Posterior vena cava (tissue), 2 donors: ENCODE measurements at places on chromosomes 12 and 14.
A peak's percentile ranks its signal among the peaks of the same experiment; 100 is the strongest.

DNA sequence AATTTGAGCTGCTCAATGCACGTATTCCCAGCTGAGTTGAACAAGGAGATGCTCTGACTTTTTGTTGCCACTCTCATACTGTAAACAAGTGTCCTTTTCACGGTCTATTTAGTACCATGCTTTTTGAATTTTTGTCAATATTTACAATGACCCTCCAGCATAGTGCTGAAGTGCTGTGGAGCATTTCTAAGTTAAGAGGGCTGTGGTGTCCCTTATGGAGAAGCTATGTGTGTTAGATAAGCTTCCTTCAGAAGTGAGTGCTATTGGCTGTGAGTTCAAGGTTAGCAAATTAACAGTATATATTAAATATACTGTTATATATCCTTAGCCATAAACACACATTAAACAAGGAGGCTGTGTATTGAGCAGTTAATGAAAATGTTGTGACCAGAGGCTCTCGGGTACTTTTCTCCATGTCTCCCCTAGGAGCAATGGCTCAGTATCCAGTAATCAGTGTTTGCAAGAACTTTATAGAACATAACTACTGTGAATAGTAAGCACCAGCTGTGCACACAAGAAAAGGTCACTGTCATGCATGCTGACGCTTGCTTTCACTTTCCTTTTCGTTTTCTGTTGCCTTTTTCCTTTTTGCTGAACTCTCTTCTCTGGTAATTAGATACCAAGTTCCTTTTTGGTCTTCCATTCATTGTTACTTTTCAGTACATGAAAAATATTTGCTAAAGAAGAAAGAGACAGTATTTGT, 187.2 kb upstream of the NEDD1 start:
- DNase-seq: no peak

- no peak for DNase-seq
Observed at GRCh38 chr12:80938397-80938796, 663 bp upstream of the LIN7A start.

- no peak for DNase-seq
Observed at GRCh38 chr14:59601056-59601455, 24.4 kb upstream of the CCDC175 start.

- DNase-seq: no peak
Observed at GRCh38 chr14:69378274-69378673, 19.8 kb downstream of the ERH start.

DNA sequence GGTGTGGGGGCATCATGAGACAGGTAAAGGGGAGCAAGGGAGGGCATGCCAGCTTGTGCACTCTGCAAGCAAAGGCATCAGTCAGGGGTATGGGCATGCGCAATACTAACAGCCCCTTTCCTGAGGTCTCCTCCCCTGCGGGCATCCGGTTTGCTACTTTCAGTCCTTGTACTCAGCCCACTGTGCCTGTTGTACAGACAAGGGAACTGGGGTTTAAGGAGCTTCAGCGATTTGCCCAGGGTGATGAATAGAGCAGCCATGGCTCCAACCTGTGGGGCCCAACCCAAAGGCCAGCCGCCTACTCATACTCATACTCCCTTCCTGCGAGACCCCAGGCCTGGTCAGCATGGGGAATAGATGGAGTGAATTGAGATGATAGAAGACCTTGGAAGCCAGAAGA, 66.7 kb downstream of the GALNT16 start:
- peak; percentile 40 for DNase-seq

GRCh38 chr14:68342216-68342763, 450.6 kb downstream of the ZFP36L1 start:
- DNase-seq: no peak

DNA sequence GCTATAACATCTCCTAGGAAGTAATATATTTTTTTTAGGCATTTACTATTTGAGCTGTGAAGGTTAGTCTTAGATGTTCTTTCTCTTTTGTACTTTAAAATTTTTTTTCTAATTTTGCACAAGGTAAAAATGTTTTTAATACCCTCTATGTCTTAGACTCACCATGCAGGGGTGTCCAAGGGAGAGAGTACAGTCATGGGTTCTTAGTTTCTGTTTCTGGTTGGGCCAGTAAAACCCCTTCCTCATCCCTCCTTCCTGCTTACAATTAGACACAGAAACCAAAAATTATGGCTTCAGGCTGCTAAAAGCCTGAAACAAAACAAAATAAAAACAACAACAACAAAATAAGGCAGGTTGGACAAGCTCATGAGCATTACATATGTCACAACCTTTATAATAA, 193.0 kb downstream of the SYT1 start:
- no peak for DNase-seq

GRCh38 chr14:71539650-71540285, 392.5 kb upstream of the RGS6 start:
- no peak for DNase-seq

DNA sequence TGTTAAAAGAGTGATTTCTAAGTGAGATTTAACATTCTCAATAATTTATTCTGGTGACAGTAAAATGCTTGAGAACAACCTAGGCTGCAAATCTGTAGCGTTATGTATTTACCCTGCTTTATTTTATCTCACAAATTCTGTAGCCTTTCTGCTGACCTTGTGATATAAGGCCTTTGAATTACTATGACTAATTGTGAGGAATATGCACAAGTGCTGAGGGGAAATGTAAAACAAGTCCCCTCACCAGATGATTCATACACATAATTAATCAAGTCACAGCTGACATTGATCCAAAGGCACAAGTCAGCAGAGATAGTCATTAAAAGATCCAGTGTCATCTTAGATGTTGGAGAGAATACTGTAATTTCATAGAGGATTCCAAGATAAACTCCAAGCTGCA, 992.7 kb upstream of the USP15 start:
- no peak for DNase-seq

GRCh38 chr14:63401646-63402045, 82.9 kb upstream of the GPHB5 start:
- DNase-seq: no peak

DNA sequence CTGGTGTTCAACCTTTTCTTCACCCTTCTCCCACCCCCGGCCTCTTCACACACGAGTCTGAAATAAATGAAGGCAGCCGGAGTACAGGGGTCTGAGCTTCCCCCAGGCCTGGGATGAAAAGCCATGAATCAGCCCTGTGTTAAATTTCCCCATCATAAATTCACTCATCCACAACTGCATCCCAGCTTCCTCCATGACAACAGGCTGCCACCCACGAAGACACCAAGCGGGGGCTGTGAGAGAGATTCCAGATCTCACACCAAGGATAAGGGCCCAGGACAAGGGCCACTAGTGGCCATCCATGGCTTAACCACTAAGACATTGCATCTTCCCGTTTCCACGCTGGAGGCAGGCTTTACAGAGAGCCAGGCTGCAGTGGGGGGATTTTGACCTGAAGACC, 93.9 kb upstream of the NCOR2 start:
- DNase-seq: no peak

DNA sequence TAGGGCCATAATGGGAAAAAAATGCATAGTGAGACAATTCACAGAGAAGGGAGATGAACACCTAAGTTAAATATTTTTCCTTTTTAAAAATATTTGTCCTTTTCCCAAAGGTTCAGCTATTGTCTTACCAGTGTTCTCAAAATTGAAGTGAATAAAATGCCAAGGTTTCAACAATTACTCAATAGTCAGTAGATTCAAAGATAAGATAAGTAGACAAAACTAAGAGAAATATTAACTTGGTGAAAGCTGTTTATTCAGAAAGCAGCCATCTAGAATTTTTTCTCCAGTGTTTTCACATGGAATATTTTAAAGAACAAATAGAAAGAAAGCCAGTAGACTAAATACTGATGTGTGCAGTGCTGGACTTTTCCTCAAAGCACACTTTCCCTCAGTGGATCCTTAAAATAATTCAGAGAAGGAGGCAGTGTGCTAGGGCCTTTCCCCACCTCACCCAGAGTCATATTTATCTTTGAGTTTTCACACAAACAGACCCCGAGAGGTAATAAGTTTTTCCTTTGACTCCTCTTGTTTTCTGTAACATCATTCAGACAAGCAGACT, 144.5 kb upstream of the PLEKHG7 start:
- no peak for DNase-seq

GRCh38 chr12:22254478-22254877, 80.0 kb downstream of the ST8SIA1 start:
- DNase-seq: no peak

DNA sequence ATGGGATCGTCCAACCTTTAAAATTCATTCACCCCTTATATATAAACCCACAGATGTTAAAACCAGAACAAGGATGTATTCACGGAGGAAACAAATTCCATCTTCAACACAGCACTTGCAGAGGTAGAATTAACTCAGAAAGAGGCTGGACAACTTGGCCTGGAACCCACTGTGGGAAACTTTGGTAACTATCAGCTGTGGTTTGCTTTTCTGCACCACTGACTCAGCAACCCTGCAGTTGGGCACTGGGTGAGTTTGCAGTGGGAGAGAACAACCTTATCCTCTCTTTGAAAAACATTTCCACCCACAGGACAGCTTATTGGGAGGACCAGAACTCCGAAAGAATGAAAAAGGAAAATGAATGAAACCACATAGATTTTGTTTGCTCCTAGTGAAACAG, 66.3 kb downstream of the ZNF664 start:
- no peak for DNase-seq

- DNase-seq: no peak
Observed at GRCh38 chr14:58200480-58200841, 512 bp downstream of the ACTR10 start.

- no peak for DNase-seq
Observed at GRCh38 chr12:109822951-109823411, 10.2 kb downstream of the TRPV4 start.

DNA sequence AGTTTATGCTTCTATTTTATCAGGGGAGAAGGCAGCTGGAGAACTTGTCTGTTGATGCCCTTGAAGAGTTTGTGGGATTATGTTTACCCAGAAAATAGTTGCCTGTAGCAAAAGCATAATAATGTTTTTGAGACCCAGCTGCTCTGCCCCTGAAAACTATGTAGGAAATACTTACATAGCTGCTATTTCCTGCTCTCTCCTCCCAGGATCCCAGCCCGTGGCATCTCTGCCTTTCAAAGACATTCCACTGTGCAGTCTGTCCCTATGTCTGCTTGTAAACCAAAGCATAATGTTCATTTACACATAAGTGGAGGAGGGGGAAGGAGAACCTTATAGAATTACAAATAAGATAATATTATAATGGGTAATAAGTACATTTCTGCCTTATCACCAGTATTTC, 198.7 kb downstream of the SYT1 start:
- no peak for DNase-seq

DNA sequence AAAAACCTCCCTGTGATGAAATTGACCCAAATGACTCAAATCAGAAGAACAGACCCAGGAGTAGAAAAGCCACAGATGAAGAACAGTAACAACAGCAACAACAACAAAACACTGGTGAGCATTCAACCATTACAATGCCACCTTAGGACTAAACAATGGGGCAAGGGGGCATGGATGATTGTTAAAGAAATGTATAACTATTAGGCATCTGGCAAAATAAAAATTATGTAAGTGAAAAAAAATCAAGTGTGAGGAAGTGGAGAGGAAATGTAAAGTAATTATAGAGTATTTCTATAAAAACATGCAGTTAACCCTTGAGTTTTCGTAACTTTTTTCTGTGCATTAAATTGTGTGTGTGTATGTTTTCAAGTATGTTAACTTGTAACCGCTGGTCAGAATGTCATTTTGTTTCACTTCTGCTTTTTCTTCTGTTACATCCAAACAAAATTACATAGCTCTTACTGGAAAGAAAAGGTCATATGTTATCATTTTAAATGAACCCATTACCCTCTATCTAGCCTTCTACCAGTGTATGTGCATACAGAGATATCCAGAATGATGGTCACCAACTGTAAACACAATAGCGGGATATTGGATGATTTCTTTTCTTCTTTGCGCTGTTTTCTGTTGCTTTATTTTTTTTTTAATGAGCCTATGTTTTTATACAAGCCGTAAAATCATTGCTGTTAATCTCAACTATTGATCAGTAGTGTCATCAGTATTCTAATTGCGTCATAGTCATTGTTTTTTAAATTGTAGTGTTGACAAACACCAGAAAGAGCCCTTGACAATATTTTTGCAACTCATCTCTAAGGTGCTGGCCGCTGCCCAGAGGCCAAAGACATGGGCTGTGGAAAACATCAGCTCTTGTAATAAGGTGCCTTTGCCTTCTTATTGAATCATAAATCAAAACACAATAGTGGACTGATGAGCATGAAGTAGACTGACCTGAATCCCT, 170.6 kb downstream of the CRADD start:
- no peak for DNase-seq

DNA sequence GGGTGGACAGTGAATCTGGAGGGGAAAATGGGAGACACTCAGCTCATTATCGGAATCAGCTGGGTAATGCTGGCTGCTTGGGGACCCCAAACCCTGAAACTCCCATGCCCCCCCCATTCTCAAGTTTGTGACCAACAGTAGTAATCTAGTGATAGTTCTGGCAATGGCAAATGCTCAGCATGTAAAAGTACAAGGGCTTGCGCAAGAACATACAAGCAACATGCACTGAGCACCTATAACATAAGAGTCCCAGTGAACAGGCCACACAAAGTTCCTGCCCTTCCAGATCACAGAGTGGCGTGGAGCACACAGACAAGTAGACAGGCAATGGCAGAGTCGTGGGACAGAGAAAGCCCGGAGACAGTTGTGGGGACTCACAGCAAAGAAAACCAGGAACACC, 407.9 kb downstream of the MED13L start:
- no peak for DNase-seq

DNA sequence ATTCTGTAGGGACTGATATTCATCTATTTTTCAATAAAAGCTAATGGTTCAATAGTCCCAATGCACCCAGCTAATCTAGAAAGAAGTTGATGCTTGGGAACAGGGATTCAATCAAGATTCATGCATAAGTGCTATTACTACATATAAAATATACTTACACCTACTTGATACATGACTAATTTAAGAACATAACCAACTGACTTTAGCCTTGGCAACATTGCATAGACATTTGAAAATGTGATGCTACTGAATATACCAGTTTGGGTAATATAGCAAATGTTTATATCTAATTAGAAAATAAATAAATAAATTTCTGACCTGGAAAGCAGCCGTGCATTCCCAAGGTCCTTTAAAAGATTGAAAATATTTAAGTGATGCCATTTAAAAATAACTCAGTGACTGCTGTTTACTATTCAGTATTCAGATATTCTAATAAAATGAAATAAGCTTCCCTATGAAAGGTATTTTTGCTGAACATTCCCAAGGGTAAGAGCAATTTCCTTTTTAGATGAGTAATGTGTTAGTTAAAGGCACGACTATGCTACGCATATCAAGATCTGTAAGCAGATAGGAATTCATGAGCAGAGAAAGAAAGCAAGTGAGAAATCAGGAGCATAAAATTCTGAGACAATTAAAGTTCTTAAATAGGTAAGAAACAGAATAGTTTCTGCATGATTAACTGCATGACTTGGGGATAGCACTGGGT, 160.6 kb upstream of the SYT1 start:
- no peak for DNase-seq
